ENCODE measurements at places on chromosomes 5 and 9.
A peak's percentile ranks its signal among the peaks of the same experiment; 100 is the strongest.

DNA sequence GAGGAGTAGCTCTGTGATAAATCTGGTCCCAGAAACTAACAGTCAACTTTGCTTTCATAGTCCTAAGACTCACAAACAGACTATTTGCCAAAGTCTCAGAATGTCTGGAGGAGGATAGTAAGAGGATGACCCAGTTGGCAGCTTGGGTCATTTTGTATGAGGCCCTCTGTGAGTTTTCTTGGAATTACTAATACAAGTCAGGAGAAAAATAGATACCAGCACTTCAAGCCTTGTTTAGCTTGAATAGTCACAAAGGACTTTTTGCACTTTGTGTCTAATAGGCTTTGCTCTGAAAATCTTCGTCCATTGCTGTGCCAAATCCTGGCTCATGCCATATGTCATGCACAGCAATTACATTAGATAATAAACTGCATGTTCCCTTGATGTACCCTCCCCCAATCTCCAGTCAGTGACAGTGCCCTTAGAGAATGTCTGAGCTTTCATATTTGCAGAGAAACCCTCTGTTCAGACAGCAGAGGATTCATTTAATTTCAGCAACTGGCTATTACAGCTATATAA lies 612.8 kb downstream of the CSNK1G3 start:
- no peak for DNase-seq

- no peak for DNase-seq
Observed at GRCh38 chr9:87383344-87384150, 114.1 kb upstream of the DAPK1 start.

- DNase-seq: no peak
Observed at GRCh38 chr9:136565715-136566552, 20.1 kb upstream of the NOTCH1 start.

- peak; percentile 20 for DNase-seq
Observed at GRCh38 chr5:127517110-127517479, 345 bp upstream of the PRRC1 start.

GRCh38 chr5:164224772-164225171 lies 719.4 kb downstream of the MAT2B start:
- no peak for DNase-seq

DNA sequence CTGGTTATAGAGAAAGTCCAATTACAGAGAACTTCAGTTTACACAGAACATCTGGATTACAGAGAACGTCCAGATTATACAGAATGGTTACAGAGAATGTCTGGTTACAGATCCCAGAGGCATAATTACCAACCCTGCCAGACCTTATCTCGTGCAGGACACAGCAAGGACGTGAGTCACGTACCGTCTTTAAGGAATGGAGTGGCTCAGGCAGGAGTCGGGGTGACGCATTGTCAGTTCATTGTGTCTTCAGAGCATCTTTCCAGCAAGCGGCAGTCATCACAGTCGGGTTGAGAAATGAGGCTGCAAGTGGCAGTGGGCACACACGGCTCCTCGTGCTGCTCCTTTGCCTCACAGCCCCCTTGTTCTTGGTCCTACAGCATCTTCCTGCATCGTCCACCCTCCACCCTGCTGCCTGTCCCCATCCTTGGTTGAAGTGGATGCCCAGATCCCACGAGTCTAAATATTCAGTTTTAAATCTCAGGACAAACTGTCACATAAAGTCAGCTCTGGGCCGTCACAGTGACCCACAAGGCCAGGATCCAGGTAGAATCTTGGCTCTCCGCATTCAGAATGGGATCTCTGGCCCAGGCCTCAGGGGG lies 30.0 kb upstream of the SLC6A19 start:
- DNase-seq: no peak

- DNase-seq: no peak
Observed at GRCh38 chr5:118211606-118212005, 776.7 kb downstream of the DTWD2 start.

DNA sequence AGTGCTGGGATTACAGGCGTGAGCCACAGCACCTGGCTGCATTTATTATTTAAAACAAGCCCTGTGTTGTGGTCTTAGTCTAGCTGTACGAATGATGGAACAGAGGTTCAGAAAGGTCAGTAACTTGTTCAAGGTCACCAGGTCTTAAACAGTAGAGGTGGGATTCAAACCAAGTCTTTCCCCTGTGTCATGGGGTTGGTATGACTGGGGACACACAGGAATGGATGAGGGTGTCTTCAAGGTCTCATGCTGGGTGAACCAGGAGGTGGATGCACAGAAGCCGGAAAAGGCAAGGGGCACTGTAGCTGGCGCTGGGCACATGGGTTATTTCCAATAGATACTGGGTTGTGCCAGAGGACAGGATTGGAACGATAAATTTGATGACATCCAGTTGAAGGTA lies 32.2 kb upstream of the TJP2 start:
- DNase-seq: no peak

DNA sequence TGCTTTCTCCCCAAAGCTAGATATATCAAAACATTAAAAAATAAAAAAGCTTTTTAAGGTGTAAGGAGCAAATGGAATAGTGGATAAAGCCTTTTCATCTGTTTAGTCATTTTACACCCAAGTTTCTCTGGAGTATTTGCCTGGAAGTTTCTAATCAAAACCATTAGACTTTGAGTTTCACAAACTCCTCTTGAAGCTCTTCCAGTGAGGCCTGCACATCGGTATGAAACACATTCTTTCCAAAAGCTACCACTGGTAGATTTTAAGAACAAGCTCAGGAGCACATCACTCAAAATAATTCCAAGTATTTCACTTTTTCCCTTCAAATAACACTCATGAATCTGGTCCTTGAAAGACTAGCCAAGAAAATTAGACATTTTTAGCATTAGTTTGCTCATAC lies 5.7 kb downstream of the TRIM52 start:
- DNase-seq: no peak

- DNase-seq: no peak
Observed at GRCh38 chr5:177507596-177508220, 1.9 kb downstream of the DOK3 start.

DNA sequence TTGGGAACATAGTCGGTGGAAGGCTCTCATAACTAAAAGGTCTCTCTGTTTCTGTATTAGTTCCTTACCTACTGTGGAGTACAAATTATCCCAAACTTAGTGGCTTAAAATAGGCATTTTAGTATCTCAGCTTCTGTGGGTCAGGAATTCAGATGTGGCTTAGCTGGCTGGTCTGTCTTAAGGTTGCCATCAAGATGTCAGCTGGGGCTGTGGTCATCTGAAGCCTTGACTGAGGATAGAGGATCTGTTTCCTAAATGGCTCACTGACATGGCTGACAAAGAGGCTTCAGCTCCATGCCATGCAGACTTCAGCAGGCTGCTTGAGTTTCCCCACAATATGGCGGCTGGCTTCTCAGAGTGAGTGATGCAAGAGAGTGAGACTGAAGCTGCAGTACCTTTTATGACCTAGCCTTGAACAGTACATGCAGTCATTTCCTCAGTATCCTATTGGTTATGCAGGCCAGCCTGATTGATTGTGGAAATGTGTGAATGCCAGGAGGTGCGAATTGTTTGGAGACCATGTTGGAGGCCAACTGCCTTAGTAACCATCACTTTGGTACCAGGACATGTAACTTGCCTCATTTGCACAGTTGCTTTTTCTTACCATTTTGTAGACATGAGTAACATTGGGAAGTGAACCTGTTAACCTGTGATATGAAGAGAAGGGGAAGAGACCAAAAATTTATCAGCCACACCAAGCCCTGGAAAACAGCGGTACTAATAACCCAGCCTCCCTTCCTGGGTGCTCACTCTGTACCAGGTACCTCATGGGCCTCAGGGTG lies 152.8 kb upstream of the IER5L start:
- no peak for DNase-seq

DNA sequence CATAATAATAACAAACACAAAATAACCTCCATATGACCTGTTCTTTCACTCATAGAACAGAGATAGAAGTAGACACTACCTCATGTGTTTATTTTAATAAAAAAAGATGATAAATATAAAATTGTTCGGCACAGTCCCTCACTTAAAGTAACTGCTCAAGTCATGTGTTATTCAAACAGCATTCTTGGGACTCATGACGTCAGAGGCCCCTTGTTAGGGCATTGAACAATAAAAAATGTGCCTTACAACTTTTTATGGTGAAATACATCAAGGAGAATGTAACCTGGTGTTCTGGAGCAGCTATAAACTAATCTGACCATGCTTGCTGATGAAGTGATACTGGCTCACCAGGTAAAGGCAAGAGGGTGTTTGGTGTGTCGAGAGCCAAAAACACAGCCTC lies 12.2 kb upstream of the NDFIP1 start:
- no peak for DNase-seq

DNA sequence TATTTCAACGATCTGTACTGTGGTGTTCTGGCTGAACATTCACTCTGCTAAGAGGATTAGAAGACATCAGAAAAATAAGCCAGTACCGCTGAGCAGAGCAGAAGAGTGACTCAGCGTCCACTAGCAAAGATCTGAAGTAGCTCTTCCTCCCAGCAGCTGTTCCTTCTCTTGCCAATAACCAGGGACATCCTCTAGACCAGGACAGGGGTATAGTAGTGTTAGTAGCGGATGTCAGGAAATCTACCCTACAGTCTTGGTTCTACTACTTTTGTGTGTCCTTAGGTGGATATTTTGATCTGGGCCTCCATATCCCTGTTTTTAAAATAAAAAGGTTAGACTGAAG lies 103.6 kb downstream of the TSSK1B start:
- no peak for DNase-seq

DNA sequence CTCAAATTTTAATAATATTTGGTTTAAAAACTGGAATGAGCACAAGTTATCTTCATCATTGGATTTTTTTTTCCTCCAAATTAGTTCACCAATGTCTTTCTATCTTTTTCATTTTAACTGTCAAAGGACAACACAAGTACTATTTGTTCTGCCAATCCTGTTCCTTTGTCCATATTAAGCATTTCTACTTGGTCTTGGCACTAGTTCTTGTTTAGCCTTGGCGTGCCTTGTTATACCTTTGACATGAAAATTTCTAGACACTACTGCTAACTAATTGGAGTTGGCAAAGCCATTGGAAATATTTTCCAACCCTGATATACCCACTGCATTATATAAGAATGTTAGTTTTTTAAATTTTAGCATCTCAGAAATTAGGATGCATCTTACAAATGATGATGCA lies 3.8 kb downstream of the SPINK6 start:
- DNase-seq: no peak

- no peak for DNase-seq
Observed at GRCh38 chr5:133075572-133076536, 24.0 kb downstream of the HSPA4 start.

- no peak for DNase-seq
Observed at GRCh38 chr9:124786881-124787573, 10.1 kb downstream of the OLFML2A start.

DNA sequence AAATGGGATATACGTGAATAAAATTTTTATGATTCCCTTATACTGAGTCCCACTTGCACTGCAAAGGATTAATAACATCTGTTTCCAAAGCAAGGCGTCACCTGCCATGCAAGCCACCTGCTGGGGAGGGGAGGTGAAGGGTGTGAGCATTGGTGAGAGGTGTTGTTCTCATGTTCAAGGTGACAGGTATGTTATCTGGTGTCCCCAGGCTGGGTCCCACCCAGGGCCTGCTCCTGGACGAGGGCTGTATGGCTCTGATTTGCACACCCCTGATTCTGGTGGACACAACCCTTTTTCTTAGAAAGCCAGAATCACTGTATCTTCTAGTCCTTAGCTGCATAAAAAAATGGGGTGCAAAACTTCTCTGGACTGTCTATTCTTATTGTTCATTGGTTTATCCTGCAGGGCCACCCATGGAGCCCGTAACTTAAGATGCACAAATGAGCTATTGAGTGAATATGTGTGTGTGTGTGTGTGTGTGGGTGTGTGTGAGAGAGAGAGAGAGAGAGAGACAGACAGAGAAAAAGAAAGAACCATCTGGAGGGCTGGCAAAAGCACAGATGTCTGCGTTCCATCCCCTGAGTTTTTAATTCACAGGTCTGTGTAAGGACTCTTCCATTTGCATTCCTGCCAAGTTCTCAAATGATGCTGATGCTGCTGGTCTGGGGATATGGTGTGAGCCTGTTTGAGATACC lies 53.7 kb downstream of the SYK start:
- DNase-seq: no peak

DNA sequence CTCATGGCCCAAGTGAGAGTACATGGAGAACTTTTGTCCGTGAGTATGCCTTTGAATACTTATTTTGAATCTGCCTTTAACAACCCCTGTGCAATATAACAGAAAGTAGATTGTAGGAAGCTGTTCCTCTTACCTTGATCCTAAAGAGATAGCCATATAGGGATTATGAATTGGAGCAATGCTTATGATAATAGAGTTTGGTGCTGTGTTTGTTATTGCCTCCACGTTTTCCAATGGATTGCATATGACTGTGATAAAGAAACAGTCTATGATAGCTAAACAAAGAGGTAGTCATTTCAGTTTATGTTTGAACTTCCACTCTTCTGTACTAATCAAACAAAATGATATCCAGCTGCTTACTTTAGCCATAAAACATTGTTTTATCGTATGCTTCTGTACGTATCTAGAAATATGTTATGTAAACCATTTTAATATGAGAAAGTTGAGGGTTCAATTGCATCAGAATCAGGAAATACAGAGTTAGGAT lies 199.6 kb upstream of the RGMB start:
- no peak for DNase-seq

DNA sequence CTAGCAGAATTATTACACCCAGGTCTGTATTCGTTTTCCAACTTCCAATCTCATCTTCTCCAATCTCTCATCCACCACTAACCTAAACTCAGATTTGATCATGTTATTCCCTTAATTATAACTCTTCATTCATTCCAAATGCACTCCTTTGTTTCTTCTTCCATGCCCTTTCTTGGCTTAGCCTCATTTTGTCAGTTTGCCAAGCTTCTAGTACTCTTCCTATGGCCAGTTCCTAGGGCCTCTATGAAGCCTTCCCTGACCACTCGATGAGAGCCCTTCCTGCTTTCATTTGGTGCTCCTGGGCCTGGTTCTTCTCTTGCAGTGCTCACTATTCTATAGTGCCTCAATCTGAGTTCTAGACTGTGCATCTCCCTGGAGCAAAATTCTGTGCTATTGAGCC lies 5.8 kb downstream of the FAM219A start:
- no peak for DNase-seq

GRCh38 chr9:93223260-93224180 lies 39.6 kb downstream of the WNK2 start:
- peak; percentile 87 for DNase-seq

DNA sequence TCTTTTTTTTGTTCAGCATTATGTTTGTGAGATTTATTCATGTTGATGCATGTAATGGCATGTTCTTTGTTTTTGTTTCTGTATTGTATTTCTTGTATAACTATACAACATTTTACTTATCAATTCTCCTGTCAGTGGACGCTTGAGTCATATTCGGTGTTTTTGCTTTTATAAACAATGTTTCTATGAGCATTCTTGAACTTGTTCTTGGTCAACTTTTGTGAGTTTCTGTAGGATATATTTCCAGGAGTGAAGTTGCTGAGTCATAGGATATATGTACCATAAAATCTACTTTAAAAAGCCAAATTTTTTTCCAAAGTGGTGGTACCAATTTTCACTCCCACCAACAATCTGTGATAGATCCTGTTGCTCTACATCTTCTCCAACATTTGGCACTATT lies 104.8 kb downstream of the VCAN start:
- no peak for DNase-seq

GRCh38 chr5:1443991-1444360 lies 1.3 kb downstream of the SLC6A3 start:
- no peak for DNase-seq

- no peak for DNase-seq
Observed at GRCh38 chr5:56328753-56329560, 95.8 kb upstream of the ANKRD55 start.

GRCh38 chr5:174281089-174281760 lies 235.7 kb downstream of the NSG2 start:
- no peak for DNase-seq

GRCh38 chr5:32499261-32499660 lies 54.7 kb upstream of the ZFR start:
- DNase-seq: no peak

Measured in HS-27A (cell line).